Smooth muscle cell of the brain vasculature (primary cell): ENCODE measurements at places on chromosomes 2 and 18.

- DNase-seq = no peak
Observed at GRCh38 chr2:226742347-226742746, 57.3 kb downstream of the IRS1 start.

DNA sequence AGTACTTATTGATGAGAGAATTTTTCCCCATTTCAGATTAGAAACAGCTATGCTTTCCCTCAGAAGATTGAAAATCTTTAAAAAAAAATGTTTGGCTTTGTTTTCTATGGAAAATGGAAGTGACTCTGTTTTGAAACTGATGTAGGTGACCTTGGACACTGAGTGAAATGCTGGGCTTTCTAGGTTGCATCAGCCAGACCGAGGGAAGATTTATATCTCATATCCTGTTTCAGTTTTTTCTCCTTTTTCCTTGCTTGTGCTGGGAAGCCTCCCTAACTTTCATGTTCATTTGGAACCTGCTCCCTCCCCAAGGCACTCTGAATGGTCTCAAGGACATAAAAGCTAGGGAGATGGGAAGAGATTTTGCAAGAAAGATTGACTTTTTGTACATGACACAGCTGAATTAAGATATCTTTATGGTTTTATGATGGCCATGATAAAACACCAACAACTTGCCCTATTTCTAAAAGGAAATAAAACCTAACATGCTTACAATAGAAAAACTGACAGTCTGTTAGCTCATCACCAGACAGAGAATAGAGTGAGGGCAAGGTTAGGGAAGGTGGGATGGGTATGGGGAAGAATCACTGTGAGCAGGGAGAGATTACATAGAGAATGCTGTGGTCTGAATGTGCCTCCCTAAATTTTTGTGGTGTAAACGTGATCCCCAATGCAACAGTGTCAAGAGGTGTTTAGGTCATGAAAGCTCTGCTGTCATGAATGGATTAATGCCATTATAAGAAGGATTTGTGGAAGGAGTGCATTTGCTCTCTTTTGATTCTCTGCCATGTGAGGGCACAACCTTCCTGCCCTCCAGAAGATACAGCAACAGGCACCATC lies 249.7 kb downstream of the TPGS2 start:
- no peak for DNase-seq

GRCh38 chr2:222561817-222562645 lies 93.9 kb downstream of the FARSB start:
- DNase-seq = no peak

DNA sequence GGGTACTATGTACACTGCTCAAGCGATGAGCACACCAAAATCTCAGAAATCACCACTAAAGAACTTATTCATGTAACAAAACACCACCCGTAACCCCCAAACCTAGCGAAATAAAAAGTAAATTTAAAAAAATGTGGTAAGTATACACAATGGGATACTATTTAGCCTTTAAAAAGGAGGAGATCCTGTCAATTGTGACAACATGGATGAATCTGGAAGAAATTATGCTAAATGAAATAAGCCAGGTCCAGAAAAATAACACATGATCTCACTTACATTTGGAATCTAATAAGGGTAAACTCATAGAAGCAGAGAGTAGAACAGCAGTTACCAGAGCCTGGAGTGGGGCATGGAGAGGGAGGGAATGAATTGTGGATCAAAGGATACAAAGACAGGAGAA lies 98.5 kb upstream of the SPATS2L start:
- DNase-seq = no peak

DNA sequence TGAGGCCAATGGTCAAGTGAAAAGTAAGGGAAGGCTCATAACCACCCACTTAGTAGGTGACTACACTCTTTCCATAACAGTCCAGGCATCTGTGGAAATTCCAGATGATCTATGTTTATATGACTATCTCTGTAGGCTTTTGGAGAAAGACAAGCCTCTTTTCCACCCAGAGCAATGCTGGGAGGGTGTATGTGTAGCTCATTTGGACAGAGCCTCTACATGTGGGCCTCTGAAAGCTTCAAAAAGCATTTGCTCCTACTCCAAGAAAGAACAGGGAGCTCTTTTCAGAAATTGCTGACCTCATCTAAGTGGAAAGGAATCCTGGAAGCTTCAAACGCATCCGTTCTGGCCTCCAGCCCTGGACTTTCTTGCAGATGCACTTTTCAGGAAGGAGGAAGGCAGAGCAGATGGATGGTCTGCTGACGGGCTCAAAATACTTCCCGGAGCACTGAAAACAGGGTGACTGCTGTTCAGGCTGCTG lies 308.7 kb downstream of the LRATD1 start:
- no peak for DNase-seq

GRCh38 chr2:26488463-26489212 lies 10.7 kb upstream of the OTOF start:
- DNase-seq = no peak

- no peak for DNase-seq
Observed at GRCh38 chr18:11696451-11696850, 7.4 kb downstream of the GNAL start.

GRCh38 chr2:168457190-168457895 lies 1.3 kb downstream of the CERS6 start:
- DNase-seq = no peak

GRCh38 chr18:49021076-49021432 lies 70.3 kb upstream of the SMAD7 start:
- no peak for DNase-seq

- DNase-seq = no peak
Observed at GRCh38 chr2:186909095-186909494, 60.1 kb upstream of the ZSWIM2 start.

- no peak for DNase-seq
Observed at GRCh38 chr18:44716697-44717163, 36.0 kb downstream of the SETBP1 start.

GRCh38 chr2:163729636-163730273 lies 6.1 kb downstream of the FIGN start:
- DNase-seq = no peak

DNA sequence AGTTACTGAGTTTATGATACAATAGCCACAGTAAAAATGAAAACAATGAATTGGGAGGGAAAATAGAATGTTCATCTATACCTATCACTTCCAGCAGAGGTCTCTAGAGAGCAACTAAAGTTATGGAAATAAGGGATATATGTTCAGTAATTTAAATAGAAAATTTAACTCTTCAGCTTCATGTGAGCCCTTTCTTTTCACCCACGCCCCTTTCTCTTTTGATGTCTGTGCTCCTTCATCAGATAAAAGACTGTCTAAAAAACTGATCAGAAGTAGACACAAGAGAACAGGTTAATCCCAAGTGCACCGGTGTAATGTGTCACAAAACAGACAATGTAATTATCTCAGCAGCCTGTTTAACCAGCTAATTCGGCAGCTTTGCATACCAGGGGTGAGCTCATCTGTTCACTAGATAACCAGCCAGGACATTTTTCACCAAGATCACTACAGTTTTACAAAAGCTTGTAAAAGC lies 238.5 kb upstream of the ERBB4 start:
- DNase-seq = peak; percentile 12

GRCh38 chr2:106175086-106175850 lies 18.8 kb downstream of the UXS1 start:
- DNase-seq = no peak

GRCh38 chr2:193861557-193861956 lies 1666.8 kb upstream of the TMEFF2 start:
- no peak for DNase-seq

DNA sequence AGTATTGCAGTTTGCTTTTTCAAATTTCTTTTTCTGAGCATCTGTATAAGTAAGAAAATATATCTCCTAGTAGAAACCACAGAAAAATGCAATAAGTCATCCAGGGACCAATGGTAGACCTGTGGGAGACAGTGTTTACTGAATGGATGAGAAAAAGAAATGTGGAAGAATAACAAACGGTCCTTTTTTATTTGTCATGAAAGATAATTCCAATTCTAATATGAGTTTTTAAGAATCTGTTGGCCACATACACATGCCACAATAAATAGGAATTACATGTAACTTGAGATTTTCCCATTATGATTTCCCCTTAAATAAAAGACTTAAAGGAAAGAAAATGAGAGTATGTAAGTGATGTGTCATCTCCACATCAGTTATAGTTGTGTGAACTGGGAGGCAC lies 107.7 kb upstream of the RAB27B start:
- DNase-seq = no peak

DNA sequence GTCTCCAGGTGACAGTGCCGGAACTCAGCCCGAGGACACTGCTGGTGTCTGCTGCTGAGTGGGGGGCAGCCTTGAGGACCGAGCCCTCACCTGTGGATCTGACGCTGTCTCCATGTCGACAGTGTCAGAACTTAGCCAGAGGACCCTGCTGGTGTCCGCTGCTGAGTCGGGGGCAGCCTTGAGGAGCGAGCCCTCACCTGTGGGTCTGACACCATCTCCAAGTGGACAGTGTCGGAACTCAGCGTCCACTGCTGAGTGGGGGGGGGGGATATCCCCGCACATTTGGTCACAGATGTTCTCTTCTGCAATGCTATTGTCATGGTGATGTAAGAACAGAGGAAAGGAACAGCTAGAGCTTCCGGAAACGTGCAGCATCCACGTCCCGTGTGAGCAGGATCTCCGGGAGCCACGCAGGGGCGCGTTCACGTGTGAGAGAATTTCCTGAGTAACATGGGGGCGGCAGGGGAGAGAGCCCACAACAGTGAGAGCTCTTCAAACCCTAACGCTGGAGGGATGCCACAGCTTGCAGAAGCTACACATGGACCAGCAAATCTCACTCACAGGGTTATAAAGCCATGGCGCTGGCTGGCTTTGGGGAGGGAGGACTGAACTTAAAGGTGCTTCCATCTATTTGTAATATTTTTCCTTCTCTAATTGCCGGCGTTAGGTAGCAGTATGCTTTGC lies 250.7 kb upstream of the SALL3 start:
- no peak for DNase-seq

DNA sequence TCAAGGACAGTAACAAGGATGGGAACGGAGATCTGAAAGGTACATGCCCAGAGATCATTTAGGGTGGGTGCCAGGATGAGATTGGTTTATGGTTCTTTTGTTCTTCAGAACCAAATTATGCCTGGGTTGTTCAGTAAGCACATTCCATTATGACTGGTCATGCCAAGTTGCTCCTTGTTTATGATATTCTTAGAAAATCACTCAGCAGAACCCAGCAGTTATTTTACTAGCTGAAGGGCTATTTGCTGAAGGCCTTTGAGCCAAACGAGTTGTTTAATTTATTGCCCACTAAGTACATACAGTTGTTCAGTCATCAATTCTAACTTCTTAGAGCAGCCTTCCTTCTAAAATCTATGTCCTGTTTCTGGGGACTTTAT lies 635 bp downstream of the SLC3A1 start:
- DNase-seq = no peak

DNA sequence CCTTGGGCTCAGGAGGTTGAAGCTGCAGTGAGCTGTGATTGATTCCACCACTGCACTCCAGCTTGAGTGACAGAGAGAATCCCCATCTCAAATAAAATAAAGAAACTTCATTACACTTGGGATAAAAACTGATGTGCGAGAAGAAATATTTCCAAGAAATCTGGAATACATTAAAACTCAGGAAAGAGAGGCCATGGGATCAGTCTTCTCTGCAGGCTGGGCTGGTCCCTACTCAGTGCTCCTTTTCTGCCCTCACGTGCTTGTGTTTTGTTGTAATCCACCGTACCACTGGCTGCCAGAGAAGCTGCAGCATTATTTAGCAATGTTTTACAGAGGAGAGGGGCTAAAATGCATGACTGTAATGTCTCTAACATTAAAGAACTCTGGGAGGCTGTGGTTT lies 282.0 kb downstream of the SLC8A1 start:
- no peak for DNase-seq

DNA sequence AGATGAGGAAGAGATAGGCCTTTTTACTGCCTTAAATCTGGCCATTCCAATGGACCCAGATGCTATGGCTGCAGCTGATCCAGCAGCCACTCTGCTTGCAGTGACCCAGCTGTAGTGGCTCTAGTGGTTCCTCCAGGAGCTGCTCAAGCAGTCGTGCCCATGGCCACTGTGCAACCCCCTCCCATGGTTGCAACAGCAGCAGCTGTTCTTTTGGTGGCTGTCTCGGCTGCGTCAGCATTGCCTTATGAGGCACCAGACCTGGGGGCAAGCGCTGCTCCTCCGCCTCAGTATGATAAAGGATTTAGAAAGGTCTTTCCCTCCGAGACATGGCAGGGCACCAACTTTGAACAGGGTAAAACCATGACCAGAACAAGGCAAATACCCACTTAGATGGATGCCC lies 384.9 kb upstream of the DCC start:
- no peak for DNase-seq

- DNase-seq = no peak
Observed at GRCh38 chr18:72235422-72235821, 308.7 kb downstream of the CBLN2 start.

- no peak for DNase-seq
Observed at GRCh38 chr2:18500333-18500732, 60.1 kb downstream of the RDH14 start.

DNA sequence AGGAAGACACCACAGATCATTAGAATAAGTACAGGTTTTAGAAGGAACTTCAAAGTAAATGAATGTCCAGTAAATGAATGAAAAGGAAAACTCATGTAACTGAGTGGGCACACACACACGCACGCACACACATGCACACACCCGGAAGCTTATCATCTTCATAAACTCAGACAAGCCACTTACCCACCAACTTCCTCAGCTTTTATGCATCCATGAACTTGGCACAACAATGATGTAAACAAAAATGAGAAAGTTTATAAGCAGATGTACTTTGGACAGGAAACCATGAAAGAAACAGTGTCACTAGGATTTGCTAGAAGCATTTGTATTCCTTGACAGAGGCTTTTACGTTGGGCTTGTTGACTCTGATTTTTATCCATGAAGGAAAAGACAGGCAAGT lies 23.2 kb downstream of the RNF152 start:
- DNase-seq = no peak

- DNase-seq = no peak
Observed at GRCh38 chr18:41579185-41579584, 375.8 kb upstream of the PIK3C3 start.

GRCh38 chr2:101998896-101999789 lies 7.4 kb downstream of the IL1R2 start:
- DNase-seq = no peak

GRCh38 chr18:24875286-24875685 lies 414.8 kb downstream of the HRH4 start:
- DNase-seq = no peak

GRCh38 chr2:173427887-173428668 lies 73.4 kb downstream of the CDCA7 start:
- DNase-seq = no peak

DNA sequence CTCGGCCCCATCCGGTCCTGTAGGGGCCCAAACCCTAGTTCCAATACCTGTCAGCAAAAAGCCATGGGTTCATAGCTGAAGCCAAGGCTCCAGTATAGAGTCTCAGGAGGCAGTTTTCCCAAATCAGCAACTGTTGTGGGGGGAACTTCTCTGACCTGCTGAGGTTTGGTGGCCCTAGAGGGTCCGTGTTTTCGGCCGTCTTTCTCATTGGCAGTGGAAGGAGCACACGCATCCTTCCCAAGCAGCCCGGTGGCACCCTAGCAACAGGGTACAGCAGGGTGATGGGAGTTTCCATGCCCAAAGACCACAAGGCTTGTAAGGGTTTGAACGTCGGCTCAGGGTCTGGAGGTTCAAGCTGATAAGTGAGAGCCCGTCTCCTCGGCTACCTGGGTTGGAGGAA lies 6.6 kb downstream of the FOSL2 start:
- no peak for DNase-seq

- DNase-seq = peak; percentile 1
Observed at GRCh38 chr18:49591271-49591670, 29.4 kb downstream of the LIPG start.
